ENCODE measurements at places on chromosomes 5 and 9. TPM values are rescaled to one million over a fixed set of nuclear protein-coding genes. Genes with fewer than 3 reads are reported as not detected.

DNA sequence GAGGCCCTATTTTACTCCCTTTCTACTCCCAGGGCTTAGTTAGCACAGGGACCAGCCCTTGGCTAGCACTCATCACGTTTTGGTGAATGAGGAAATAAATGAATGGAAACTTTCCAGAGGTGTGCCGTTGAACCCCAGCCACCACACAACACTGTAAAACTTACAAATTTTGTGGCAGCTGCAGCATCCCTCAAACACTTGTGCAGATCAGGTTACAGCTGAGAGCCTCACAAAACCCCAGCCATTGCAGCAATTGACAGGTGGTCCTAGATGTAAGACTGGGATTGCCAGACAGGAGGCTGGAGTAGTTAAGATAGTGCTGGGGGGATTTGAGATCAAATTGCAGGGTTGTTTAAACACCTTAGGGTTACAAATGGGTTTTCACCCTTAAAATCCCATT, 482.2 kb upstream of the KIF2A start:
- no peak for DNase-seq

DNA sequence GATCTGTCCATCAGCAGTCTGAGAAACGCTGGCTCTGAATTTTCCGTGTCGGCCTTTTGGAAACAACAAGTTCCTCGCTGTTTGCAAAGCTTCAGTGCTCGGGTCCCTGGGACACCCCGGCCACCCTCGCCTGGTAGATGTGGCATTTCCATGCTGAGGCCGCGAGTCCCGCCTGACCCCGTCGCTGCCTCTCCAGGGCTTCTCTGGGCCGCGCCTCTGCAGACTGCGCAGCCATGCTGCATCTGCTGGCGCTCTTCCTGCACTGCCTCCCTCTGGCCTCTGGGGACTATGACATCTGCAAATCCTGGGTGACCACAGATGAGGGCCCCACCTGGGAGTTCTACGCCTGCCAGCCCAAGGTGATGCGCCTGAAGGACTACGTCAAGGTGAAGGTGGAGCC, 4.7 kb downstream of the NTNG2 start:
- no peak for DNase-seq

GRCh38 chr9:2992427-2992826, 148.5 kb upstream of the PUM3 start:
- DNase-seq, result no peak

The GRM6 gene
- 0.52 TPM for polyA plus RNA-seq

The ZNF189 gene
- 44.2 TPM for polyA plus RNA-seq

The CAVIN4 gene
- polyA plus RNA-seq, result 2.9 TPM

The CSF2 gene
- polyA plus RNA-seq, result not detected

The CCDC112 gene
- 19.4 TPM for polyA plus RNA-seq

The MARCHF3 gene
- 7.2 TPM for polyA plus RNA-seq

The SPATA31C1 gene
- polyA plus RNA-seq, result 0.40 TPM

The PRSS3 gene
- polyA plus RNA-seq, result 2.6 TPM

The ZBTB26 gene
- 22.7 TPM for polyA plus RNA-seq

The IFNA13 gene
- not detected for polyA plus RNA-seq

All from right renal cortex interstitium (tissue), 3 donors.